Activated naive CD8-positive, alpha-beta T cell treated with anti-CD3 and anti-CD28 coated beads for 36 hours (primary cell): ENCODE measurements at places on chromosomes 12 and 14.
A peak's percentile ranks its signal among the peaks of the same experiment; 100 is the strongest.

DNA sequence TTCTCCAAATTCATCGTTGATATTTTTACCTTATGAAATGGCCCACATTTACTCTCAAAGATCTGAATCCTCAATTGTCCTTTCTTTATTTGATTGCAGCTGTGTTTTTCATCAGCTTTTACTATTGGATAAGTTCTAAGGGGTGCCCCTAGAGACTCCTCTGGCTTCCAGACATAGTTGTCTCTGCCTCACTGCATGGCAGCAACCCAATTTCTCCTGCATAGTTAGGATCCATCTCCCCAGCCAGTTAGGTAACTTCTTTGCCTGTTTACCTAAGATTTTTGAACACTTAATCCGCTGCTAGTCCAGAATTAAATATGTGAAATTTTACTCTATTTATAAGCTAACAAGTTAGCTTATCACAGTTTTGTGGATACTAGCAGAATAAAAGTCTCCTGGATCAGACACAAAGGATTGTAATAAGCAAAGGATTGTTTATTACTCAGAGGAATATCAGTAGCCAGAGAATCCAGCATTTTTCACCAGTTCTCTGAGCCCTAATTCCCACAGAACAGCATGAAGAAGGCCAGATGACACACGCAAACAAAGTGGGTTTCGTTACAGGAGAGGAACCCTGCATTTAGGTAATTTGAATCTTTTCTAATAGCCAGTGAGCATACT is 101.1 kb downstream of the BBS10 start:
- no peak for DNase-seq

DNA sequence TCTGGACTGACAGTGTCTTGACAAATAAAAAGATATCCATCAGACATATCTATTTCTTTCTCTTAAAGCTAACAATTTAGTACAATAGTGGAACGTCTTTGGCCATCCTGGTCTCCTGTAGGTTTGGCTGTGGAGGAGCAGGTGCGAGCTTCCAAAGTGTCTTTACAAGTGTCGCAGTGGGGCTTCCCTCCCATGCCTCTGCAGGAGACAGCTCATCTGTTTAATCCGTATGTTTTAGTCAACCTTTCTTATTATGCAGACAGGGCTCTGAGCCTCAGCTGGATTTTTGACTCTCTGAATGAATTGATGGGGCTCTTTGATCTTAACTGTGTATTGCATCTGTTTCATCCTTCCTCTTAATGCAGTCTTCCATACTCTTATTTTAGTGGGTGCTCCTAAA is 57.5 kb downstream of the RMST start:
- DNase-seq, result no peak

GRCh38 chr12:11823593-11823992 is 174.1 kb downstream of the ETV6 start:
- DNase-seq, result no peak

DNA sequence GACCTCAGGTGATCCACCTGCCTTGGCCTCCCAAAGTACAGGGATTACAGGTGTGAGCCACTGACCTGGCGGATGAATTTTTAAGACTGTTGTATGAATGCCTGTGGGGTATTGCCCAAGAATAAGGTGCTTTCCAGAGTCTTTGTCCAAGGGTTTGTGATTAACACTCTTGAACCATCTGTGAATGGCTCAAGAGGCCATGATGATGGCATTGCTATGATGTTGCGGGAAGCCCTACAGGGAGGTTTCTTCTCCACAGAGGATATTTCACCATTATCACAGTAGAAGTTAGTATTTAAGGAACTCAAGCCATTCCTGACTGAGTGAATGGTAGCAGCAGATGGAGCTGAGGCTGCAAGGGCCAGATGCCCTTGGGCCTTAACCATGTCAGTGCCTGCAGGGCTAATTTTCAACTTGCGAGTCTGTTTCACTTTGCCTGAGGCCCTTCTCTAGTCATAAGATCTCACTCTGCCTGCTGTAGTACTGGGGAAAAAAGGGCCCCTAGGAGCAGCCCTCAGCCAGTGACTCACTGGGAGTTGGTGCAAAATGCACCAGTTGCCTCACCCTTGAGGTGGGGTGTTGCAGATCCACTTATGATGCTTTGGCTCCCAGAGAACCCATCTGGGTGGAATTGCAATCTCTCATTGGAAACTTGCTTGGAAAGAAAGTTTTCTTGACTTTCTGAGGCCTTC is 108.6 kb upstream of the FLRT2 start:
- no peak for DNase-seq

- DNase-seq, result no peak
Observed at GRCh38 chr12:97567619-97568110, 105.1 kb downstream of the RMST start.

GRCh38 chr12:22117563-22118237 is 71.7 kb downstream of the CMAS start:
- no peak for DNase-seq

DNA sequence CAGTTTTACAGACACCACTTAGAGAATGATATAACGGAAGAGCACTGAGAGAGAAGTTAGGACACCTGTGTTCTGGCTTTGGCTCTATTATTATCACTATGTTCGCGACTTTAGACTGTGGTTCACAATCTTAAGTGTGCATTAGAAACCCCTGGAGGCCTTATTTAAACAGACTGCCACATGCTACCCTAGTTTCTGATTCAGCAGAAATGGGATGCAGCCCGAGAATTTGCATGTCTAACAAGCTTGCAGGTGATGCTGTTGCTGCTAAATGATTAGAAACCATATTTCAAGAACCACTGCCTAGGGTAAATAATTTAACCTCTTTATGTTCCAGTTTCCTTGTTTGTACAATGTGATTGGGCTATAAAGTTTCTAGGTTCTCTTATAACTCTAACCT is 3.6 kb upstream of the RAD51AP1 start:
- DNase-seq, result no peak

GRCh38 chr14:67391268-67391667 is 20.7 kb downstream of the PLEK2 start:
- DNase-seq, result no peak

DNA sequence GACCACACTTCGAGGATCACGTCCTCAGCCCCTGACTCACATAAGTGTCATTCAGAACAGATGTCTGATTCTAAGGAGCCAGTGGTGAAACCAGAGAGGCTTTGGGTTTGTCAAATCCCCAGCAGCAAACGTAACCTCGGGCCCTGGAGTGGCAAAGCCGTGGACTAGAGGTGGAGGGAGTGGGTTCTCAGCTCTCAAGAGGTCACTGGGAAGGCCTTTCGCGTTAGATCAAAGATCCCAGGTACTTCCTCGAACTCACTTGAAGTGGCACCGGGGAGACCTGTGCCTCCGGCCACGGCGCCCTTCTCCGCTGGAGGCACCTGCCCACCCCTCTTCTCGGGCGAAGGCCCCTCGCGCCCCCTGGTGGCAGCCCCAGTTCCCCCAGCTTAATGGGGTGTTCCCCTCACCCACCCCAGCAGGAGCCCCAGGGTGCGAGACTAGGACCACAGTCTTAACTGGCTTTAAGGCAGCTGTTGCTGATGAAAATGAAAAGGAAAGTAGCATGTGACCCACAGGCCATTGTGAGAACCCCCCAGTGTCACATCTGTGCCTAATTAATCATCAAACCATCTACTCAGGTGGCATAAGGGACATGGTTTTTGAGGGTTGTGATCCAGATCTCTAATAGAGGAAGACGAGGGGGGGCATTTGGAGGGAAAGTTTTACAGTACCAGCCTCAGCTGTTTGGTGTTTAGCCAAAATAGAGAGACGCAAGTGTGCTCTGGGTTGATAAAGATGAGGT is 672 bp upstream of the ESR2 start:
- DNase-seq, result peak; percentile 87

DNA sequence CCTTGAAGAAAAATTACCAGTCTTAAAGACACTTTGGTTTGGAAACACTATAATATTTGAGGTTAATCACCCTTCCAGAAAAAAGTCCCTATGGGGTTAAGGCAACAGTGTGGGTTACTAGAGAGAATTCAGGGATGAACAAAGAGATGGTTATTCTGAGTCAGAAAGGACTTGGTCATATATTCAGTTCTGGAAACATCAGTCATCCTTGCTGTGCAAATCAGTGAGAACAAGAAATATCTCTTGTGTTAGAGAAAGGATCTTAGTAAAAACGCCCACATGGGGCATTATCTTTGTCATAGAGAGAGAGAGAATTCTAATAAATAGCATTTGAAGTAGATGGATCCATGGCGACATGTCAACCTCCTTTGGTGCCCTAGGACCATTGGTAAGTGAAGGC is 59.4 kb upstream of the E2F7 start:
- DNase-seq, result no peak

- DNase-seq, result no peak
Observed at GRCh38 chr12:480831-481816, 21.4 kb downstream of the B4GALNT3 start.

- DNase-seq, result no peak
Observed at GRCh38 chr14:23062002-23062401, 4.7 kb upstream of the CDH24 start.

DNA sequence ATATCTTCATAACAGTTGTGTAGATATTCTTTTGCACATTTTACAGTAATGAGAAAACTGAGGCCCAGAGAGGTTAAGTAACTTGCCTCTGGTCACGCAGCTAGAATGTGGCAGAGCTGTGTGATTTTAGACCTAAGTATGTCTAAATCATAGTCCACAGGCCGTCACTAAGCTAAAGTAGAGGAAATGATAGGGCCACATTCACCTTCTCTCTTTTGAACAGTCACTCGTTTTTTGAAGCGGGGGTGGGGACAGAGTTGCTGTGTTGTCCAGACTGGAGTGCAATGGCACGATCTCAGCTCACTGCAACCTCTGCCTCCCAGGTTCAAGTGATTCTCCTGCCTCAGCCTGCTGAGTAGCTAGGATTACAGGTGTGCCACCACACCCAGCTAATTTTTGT is 68.5 kb downstream of the RASSF3 start:
- no peak for DNase-seq

- DNase-seq, result no peak
Observed at GRCh38 chr12:114391088-114391487, 14.9 kb downstream of the TBX5 start.

DNA sequence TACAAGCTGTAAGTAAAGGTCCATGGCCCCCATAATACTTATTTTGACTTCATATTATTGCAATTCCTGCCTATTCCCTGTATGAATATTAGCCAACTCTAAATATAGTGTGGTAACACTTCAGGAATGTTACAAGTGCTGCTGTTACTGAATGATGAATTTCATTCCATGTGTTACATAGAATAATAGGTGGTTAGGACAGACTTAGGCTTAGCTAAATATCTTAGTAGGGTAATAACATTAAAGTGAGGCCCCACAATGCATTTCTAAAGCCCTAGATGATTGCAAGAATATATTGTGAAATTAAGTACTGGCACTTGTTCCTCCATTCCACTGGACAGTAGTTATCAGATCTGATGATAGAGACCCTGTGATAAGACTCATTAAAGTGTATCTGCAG is 182.7 kb downstream of the PCNX1 start:
- DNase-seq, result no peak

GRCh38 chr14:67514650-67515385 is 18.3 kb upstream of the PLEKHH1 start:
- peak; percentile 48 for DNase-seq

DNA sequence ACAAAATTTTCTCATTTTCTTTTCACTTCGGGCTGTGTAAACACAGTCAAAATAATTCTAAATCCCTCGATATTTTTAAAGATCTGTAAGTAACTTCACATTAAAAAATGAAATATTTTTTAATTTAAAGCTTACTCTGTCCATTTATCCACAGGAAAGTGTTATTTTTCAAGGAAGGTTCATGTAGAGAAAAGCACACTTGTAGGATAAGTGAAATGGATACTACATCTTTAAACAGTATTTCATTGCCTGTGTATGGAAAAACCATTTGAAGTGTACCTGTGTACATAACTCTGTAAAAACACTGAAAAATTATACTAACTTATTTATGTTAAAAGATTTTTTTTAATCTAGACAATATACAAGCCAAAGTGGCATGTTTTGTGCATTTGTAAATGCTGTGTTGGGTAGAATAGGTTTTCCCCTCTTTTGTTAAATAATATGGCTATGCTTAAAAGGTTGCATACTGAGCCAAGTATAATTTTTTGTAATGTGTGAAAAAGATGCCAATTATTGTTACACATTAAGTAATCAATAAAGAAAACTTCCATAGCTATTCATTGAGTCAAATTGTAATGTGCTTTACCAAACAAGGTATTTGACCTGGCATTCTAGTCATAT is 4.8 kb downstream of the CDKN1B start:
- DNase-seq, result no peak

GRCh38 chr14:85300107-85300506 is 229.8 kb upstream of the FLRT2 start:
- DNase-seq, result no peak

DNA sequence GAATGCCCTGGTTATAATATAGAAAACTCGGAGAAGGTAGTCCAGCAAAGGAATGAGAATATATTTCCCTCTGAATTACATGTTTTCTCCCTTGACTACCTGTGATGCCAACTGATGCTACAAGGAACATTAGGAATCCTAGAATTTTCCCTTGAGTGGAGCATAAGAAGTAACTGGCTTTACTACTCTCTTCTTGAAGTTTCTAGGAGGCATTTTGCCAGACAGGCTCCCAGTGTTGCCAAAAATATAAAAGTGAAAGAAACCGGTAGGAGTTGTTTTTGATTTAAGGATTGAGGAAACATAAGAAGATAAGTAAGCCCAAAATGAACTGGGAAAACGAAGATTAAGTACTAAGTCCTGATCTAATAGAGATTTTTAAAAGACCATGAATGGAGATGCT is 693.4 kb downstream of the NOVA1 start:
- DNase-seq, result no peak

- DNase-seq, result no peak
Observed at GRCh38 chr12:104536841-104537240, 80.1 kb downstream of the CHST11 start.

- no peak for DNase-seq
Observed at GRCh38 chr12:56163533-56164344, 5.6 kb downstream of the MYL6 start.

- DNase-seq, result no peak
Observed at GRCh38 chr14:79638672-79639266, 572.5 kb downstream of the DIO2 start.

DNA sequence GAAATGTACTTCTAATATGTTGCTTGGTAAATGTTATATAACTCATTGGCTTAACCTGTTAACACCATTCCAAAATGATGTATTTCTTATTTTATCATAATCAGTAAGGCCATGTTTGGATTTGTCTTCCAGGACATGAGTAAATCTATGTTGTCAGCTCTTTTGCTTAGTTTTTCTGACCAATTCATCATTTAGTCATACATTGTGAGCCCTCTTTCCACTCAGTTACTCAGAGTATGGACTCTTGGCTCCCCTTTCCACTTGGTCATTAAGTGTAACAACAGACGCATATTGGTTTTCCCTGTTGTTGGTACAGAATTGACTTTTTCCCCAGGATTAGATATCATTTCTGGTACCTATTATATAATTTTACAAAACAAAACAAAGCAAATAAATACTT is 9.0 kb upstream of the CLEC4D start:
- DNase-seq, result no peak
